Left ventricle myocardium superior (tissue), 1 donor: ENCODE measurements at places on chromosomes 3 and 15. TPM values are rescaled to one million over a fixed set of nuclear protein-coding genes. Genes with fewer than 3 reads are reported as not detected.

The CHST13 gene
- total RNA-seq: 0.45 TPM

The CORO2B gene
- total RNA-seq: 5.9 TPM

DNA sequence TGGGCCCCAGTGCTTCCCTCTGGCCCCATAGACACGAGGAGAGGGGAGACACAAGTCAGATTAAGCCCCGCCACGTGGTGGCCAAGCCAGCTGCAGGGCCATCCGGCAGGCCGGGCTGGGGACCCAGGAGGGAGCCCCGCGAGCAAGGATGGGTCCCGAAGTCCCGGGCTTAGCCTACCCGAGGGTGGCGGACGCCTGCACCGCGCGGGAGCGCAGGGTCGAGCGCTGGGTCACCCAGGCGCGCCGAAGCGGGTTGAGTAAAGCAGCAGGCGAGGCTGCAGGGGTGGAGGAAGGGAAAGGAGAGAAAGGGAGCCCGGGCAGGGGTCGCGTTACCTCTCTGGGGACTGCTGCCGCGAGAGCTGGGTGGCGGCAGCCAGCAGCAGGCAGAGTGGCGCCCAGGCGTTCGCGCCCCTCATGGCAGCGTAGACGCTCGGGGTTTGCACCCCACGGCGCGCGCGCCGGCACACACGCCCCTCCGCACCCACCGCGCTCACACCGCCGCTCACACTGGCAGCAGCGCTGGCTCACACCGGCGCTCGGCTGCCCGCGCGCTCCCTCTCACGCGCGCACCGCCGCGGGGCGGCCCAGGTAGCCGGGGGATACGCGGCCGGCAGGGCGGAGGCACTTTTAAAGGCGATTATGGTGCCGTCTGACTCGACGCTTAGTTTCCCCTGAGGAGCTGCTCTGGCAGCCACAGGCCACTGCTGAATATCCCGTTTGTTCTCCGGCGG lies at the start of gene PCOLCE2:
TSS of gene PCOLCE2 (minus strand) at position 603 of the 731 bp plus-strand sequence. CDS start at position 416, 187 bp downstream.
- peak; percentile 64 for DNase-seq

GRCh38 chr3:101646726-101647125 lies 30.2 kb downstream of the ZBTB11 start:
- DNase-seq: no peak

The SCAANT1 gene
- total RNA-seq: not detected

DNA sequence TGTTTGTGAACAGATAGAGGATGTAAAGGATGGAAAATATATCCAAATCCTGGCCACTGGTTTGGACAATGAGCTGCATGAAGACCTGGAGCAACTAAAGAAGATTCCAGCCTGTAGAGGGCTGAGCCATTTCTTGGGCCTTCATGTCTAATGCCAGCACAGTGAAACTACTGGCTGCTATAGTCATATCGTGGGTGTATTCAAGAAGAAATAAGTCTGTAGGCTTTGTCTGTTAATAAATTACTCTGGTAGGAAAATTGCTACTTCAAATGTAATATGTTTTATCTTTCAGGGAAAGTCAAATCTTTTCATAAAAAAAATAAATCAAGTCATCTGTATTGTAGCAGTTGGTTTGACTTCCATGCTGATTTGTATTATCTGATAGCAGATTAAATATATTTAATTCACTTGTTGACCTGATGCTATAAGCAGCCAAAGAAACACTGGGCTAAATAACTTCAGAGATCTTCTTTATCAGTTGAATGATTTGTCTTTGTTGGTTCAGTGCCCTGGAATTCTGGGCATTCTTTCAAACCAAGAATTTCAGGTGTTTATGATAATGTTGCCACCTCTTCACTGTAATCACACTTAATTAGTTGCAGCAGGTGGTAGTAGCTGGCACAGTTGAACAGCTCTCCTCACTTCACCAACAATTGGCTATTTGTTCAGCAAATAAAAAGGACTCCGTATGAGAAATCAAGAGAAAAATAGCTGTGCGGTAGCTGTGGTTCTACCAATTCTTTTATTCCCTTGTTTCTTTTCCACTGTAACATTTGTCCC lies 1109.5 kb downstream of the NSUN3 start:
- DNase-seq: no peak

- no peak for DNase-seq
These were observed 115.0 kb downstream of the ISL2 start for GRCh38 chr15:76451540-76451939.

The C3orf20 gene
- not detected for total RNA-seq

- DNase-seq: no peak
These were observed 217.7 kb downstream of the CDIN1 start for GRCh38 chr15:36797128-36797527.

DNA sequence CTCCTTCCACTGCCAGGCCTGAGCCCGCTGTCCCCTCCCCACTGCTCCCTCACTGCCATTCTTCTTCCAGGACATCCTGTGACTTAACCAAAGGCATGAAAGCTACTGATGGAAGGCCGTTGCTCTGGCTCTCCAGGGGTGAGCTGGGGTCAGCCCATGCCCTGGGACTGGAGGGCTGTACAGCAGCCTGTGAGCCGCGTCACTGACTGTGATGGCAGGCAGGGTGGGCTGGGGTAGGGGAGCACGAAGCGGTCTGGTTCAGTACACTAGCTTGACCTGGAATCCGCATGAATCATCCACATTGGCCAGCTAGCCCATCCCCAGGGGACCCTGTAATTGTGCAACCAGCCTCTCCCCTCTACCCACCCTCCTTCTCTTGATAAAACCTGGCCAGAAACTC lies 30.8 kb downstream of the CORO2B start:
- peak; percentile 90 for DNase-seq

- DNase-seq: no peak
These were observed 163.4 kb upstream of the NR2E3 start for GRCh38 chr15:71646767-71647486.

The TRH gene
- total RNA-seq: not detected

The GNAT1 gene
- not detected for total RNA-seq

DNA sequence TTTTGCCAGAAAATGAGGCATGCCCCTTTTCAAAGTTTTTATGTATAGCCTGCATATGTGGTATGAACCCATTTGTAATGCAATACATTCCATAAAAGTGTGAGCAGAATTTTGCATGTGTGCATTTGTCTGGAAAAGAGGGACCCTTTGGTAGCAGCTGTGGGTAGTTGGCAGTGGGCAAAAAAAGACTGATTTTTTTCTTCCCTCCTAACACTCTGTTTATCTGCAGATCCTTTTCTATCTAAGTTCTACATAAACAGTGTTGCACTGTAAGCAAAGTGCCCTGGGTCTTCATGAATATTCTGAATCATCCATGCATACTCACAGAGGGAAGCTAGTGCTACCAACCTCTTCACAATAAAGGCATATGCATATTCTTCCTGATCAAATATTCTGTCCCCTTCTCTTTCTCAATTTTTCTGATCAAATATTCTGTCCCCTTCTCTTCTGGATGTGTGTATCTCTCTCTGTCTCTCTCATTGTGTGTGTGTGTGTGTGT lies 211.2 kb upstream of the EIF1B start:
- DNase-seq: no peak

The OXNAD1 gene
- 15.4 TPM for total RNA-seq

The MUSTN1 gene
- 10.9 TPM for total RNA-seq

DNA sequence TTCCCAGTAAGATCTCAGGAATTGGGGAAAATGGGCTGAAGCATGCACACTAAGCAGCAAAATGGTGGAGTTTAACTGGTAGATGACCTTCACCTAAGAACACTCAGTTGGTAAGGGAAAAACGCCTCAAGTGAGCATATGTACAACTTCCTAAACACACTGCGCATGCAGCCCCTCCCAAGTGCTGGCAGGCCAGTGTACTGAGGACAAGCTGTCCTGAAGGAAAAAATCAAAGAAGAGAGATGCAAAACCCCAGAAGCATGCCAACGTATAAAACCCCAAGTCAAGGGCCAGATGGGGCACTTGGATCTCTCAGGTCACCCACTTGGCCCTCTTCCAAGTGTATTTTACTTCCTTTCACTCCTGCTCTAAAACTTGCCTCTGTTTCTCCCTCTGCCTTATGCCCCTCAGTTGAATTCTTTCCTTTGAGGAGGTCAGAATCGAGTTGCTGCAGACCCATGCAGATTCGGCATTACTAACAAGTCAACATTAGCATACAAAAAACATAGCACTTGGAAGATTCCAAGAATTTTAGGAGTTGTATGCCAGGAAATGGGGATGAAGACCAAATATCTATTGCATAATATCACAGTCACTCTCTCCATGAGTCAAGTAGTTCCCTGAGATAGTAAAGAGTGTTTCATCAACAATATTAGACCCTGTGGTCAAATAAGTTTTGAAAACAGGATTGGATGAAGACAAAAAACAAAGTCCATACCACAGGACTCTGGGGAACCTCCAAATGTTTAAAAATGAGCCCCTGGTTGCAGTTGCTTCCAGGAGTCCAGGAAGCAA lies 10.8 kb upstream of the FYCO1 start:
- DNase-seq: no peak

The DNAH12 gene
- 0.02 TPM for total RNA-seq

- no peak for DNase-seq
These were observed 29.2 kb downstream of the APH1B start for GRCh38 chr15:63306492-63307073.

DNA sequence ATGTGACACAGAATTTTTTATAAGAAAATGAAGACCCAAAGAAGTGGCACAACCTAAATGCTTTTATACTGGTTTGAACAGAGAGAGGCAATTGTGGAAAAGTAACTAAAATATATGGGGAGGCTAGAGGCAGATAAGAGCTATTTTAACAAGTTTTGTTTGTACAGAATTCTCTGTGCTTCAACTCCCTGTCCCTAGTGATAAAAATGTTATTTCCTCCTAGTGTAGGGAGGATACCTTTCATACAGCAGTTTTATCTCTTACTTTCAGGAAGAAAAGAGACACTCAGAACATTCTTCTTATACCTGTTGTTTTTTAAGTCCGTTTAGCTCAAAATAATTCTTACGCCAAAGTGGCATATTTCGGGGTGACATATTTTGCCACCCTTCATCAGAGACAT lies 21.2 kb upstream of the ZNF639 start:
- no peak for DNase-seq

GRCh38 chr3:31166249-31166885 lies 271.9 kb upstream of the GADL1 start:
- DNase-seq: no peak

DNA sequence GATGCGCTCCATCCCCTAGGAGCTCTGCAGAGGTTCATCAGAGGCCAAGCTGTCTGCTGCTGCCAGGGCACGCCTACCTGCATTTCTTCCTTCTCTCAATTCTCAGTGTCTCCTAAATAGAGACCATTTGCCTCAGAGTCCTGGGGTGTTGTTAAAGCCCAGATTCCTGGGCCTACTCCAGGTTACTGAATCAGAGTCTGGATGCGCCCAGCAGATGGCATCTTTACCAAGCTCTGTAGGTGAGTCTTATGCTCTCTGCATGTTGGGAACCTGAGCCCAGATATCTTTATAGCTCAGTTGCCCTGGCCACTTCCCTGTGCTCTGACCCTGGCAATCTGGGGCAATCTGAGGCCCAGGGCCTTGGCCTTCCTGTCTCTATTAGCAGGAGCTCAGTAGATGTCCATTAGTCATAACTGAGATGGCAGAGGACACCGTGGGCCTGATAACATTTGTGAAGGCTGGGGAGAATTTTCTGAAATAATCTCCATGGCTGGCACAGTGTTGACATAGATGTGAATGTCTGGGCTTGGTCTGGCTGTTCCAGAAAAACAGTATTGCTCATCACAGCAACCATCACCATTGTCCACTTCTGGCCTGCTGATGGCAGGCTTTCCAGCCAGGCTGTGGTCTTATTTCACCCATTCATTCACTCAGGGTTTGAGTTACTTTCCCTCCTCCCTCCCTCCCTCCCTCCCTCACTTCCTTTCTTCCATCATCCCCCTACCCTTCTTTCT lies 13.3 kb upstream of the RBP1 start:
- DNase-seq: no peak

GRCh38 chr15:92159906-92160841 lies 233.5 kb upstream of the ST8SIA2 start:
- DNase-seq: no peak

The RASGRP1 gene
- 0.42 TPM for total RNA-seq

GRCh38 chr3:172749230-172749965 lies 1.1 kb upstream of the ECT2 start:
- DNase-seq: no peak
